ENCODE measurements at places on chromosomes 13 and 19.

GRCh38 chr19:1503089-1503924 is 9.5 kb downstream of the ADAMTSL5 start:
- DNase-seq, result no peak

DNA sequence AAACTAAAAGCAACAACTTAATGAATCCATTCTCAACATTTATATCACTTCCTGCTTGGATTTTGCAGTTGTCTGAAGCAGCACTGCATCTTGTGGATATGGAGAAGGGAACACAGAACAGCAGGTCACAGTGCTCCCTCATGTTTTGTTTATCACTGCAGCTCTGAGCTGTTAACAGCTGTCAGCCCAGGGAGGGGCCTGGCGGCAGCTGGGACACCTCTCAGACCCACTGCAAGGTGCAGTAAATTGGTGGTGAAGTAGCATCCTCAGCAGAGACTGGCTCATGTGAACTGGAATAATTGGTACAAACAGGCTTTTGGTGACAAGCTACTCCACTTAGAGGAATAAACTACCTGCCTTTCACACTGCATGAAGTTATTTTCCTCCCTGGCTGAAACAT is 170.4 kb downstream of the LIG4 start:
- DNase-seq, result no peak

- no peak for DNase-seq
Observed at GRCh38 chr13:113074401-113074800, 31.2 kb upstream of the F7 start.

GRCh38 chr19:33390101-33390907 is 16.8 kb downstream of the CEBPG start:
- DNase-seq, result peak; percentile 88

DNA sequence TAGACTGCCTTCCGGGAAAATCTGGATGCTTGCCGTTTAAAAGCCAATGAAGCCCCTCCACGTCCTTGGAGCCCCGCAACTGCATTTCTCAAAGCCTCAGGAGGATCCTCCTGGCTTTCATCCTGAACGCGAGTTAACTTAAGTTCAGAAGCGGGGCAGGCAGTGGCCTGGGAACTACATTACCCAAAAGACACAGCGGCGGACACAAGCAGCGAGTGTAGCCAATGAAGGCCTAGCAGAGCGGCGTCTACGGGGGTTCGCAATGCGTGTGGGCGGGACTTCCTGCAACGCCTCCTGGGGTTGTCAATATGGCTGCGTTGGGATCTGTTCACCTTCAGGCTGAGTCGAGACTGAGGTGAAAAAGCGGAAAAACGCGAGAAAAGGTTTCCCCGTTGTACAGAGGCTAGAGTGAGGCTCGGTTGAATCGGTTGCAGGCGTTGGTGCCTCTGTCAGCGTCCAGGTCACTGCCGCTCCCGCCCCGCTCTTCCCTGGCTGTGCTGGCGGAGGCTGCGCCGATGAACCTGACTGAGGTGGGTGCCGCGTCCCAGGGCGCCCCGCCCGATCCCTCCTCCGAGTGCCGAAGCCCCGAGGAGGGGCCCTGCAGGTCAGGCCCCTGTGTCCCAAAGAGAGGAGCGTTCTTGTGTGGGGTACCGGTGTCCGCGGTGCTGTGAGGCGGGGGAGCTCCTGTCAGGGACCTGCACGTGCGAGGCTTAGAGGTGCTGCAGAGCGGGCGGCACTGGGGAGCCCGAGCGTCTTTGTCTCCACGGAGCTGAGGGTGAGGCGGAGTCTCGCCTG is at the start of gene ZNF17:
Gene ZNF17, plus strand, starts transcription at position 285 of the 795 bp plus-strand sequence. CDS start 2,455 bp downstream, outside the sequence.
- DNase-seq, result peak; percentile 89

GRCh38 chr13:102774214-102774568 is 605 bp upstream of the TEX30 start:
- no peak for DNase-seq

DNA sequence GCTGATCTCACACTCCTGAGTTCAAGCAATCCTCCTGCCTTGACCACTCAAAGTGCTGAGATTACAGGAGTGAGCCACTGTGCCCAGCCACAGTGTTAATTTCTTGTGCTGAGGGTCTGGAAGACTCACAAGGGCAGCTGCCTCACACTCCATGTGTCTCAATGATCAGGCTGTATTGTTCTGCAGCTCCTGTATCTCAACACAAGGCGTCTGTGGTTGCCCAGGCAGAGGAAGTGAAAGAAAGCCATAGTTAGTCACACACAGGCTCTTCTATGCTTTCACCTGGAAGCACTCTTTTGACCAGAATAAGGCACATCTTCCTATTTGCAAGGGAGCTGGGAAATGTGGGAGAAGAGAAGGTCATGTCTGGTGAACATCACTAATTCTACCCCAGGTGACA is 107.3 kb upstream of the ZNF507 start:
- no peak for DNase-seq

DNA sequence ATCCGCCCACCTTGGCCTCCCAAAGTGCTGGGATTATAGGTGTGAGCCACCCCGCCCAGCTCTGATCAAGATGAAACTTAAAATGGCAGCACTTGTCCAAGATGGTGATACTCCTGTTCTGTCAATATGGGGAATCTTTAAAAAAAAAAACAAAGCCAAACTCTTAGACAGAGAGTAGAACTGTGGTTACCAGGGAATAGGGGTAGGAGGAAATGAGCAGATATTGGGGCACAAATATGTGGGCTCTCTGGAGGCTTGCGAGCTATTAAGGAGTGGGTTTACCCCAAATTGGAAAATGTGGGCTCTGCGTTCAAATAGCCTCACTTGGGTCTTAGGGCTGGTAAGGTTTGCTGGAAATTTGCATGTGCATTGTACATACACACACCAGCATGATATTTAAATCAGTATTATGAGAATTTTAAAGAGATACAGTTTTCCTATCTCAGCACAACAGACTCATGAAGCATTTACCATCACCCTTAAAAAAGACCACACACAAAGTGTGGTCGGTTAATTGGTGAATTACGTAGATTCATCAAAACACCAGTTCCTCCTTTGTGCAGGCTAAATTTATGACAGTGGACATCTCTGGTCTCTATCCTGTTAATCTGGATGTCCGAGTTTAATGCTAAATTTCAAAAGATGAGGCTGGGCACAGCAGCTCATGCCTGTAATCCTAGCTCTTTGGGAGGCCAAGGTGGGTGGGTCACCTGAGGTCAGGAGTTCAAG is 11.3 kb downstream of the CD70 start:
- DNase-seq, result no peak

- no peak for DNase-seq
Observed at GRCh38 chr19:2253106-2254063, 2.8 kb downstream of the JSRP1 start.

GRCh38 chr19:5025027-5025426 is 56.1 kb downstream of the KDM4B start:
- no peak for DNase-seq

DNA sequence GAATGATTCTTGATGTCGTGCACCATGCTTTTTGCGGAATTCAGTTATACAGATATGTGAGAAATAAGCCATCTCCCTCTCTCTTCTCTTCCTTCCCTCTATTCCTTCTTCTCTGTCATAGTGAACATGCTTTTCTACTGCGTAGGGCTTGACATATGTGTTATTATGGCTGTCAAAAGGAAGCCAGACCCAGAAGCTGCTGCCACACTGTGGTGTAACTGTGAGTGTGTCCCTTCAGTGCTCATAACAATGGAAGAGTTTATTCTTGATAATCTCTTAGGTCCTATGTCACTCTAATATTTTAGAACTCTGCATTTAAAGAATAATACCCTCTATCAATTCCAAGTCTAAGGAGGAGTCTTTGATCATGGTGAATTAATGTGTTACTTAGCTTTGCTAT is 208.9 kb upstream of the TMTC4 start:
- no peak for DNase-seq

GRCh38 chr13:112150352-112150751 is 83.4 kb downstream of the SOX1 start:
- DNase-seq, result no peak

- DNase-seq, result peak; percentile 87
Observed at GRCh38 chr19:19732579-19733501, at the start of gene ZNF14. ZNF14 (minus strand) TSS chr19:19733112; CDS start chr19:19732958, 154 bp downstream.

DNA sequence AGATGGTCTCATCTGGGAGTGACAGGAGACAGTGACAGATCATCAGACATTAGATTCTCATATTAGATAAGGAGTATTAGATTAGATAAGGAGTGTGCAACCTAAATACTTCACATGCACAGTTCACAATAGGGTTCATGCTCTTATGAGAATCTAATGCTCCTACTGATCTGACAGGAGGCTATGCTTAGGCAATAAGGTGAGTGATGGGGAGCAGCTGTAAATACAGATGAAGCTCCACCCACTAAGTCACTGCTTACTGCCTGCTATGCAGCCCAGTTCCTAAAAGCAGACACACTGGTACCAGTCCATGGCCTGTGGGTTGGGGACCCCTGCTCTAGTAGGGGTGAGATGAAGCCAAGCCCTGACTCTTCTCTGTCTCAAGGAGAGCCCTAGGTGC is 10.0 kb upstream of the IGFL3 start:
- no peak for DNase-seq

DNA sequence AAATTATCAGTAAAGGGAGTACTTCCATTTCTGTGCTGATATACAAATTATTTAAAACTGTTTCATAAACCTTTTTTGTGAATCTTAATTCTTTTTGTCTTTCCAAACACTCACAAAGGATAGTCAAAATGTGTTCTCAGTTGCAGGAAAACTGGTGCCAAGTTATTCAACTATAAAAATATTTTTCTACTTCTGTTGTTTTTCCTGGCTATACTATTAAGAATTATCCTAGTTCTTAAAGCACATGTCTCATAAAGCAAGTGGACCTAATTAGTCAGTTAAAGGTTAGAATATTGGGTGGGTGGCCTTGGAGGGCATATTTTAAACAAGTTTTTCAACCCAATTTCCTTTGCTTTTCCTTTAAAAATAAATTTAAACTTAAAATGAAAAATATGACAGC is 1460.3 kb upstream of the SLC10A2 start:
- DNase-seq, result no peak

DNA sequence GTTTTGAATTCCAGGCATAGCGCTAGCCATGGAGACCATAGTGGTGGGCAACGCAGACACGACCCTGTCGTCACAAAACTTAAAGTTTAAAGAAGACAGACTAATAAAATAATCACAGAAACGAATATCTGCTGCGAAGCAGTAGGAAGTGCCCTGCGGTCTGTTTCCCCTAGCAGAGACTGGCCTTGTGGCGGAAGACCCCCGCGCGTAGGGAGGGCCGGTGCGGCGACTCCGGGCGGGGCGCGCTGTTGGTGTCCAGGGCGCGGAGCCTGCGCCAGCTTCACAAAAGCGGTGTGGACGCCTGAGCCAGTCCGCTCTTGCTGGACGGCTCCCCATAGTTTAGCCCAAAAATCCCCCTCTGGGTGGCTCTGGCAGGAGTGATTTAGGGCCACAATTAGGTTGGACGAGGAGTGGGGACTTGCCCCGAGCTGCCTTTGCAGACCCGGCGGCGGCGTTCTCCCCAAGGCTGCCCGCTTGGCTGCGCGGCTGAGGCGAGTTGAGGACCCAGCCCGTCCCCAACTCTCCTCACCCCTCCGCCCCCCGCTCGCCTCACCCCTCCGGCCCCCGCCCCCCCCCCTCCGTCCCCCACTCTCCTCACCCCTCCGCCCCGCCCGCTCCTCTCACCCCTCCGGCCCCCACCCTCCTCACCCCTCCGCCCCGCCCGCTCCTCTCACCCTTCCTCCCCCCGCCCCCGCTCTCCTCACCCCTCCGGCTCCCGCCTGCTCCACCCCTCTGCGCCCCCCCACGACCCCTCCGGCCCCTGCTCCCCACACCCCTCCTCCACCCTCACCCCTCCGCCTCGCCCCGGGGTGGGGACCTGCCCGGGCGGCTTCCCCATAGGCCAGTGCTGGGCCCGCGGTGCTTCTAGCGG is 14.2 kb upstream of the LATS2 start:
- no peak for DNase-seq

GRCh38 chr19:44891016-44891882 is at the start of gene TOMM40:
TOMM40 (plus strand) TSS chr19:44891254; CDS start chr19:44891416, 162 bp downstream.
- peak; percentile 100 for DNase-seq

All from urinary bladder (tissue), 4 donors.